ENCODE measurements at places on chromosomes 2 and 18. TPM values are rescaled to one million over a fixed set of nuclear protein-coding genes. Genes with fewer than 3 reads are reported as not detected.

- no peak for DNase-seq
Observed at GRCh38 chr2:68235090-68235489, 17.2 kb downstream of the PPP3R1 start.

- DNase-seq = no peak
Observed at GRCh38 chr18:40921845-40922629, 1033.0 kb upstream of the PIK3C3 start.

DNA sequence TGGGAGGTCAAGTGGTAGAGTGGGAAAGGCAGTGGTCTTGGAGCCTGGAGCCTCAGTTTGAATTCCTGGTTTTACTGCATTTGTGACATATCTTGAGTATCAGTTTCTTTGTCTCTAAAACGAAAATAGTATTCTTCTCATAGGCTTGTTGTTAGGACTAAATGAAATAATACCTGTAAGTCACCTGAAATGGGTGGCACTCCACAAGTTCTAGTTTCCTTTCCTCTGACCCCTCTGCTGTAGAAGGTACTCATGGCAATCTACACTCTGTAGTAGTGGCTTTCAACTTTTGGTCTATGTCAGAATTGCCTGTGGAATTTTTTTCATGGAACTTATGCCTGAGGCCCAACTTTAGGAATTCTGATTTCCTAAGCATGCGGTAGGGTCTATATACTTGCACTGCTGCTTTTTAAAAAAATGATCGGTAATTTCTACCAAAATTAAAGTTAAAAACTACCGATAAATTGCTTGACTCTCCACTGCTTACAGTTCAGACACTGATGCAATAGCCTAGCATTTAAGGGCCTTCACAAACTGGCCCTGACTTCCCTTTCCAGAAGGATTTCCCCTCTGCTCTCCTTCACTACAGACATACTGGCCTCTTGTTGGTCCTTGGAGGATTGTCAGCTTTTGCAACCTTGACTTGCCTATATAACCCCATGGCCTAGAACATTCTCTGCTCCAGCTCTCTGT is 47.2 kb downstream of the PLEK start:
- DNase-seq = peak; percentile 13

DNA sequence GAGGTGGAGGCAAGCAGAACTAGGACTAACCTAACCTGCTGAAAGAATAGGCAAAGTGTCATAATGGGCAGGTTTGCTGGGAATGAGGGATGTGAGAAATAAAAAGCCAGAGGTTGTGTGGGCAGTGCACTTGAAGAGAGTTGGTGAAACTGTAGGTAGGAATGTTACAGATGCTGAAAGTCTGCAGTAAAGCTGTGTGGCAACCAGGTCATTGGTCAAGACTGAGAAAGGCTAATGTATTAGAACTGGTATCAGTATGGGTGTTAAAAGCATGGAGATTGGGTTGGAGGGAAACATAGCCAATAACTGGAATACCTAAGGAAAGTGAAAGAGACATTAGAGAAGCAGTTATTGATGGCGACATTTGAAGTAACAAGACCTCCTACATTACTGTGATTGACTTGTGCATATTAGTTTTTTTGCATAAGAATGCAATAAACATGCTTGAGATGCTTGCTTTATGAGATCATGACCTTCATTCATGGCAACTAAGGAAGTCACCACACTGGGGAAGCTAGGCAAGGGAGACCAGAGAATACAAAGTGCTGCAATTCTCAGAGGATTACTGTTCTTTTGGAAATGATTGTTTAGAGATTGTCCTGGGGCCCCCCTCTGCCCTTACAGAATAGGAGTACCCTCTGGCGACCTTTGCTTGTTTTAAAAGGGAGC is 11.8 kb downstream of the GULP1 start:
- no peak for DNase-seq

DNA sequence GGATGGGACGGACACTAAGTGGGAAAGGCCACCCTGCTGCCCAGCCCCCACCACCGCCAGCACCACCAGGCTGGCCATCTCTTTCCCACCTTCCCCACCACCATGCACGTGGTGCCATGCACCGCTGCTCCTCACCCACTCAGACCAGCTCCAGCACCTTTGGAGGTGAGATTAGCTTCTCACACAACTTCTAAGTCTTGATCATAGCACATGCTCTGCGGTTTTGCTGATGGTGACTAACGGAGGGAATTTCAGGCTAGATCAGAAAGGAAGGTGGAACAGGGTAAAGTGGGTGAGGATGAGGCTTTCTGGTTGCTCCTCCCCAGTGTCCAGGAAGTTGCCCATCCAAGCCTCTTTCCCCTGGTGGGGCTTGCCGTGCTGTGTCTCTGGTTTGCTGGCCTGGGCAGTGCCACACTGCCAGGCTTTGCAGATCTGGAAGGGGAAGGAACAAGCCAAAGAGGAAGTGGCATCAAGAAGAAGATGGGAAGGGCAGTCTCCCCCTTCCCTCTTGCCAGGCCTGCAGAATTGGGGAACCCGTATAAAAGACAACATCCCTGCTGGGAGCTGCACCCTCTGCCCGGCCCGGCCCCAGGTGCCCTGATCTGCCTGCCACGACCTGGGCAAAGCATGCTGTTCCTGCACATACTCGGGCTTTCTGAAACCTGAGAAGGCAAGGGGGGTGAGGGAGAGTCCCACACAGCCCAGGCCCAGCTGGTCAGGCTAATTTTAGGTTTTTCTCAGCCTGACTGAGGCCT is 44.3 kb upstream of the CAB39 start:
- peak; percentile 81 for DNase-seq

- no peak for DNase-seq
Observed at GRCh38 chr2:127081826-127082633, 24.9 kb downstream of the BIN1 start.

GPR35 gene
- 1.9 TPM for polyA plus RNA-seq

GRCh38 chr2:121906170-121906569 is 150.7 kb downstream of the TSN start:
- no peak for DNase-seq

CNTNAP5 gene
- polyA plus RNA-seq = not detected

GRCh38 chr2:230737791-230738226 is 25.2 kb downstream of the CAB39 start:
- DNase-seq = no peak

DNA sequence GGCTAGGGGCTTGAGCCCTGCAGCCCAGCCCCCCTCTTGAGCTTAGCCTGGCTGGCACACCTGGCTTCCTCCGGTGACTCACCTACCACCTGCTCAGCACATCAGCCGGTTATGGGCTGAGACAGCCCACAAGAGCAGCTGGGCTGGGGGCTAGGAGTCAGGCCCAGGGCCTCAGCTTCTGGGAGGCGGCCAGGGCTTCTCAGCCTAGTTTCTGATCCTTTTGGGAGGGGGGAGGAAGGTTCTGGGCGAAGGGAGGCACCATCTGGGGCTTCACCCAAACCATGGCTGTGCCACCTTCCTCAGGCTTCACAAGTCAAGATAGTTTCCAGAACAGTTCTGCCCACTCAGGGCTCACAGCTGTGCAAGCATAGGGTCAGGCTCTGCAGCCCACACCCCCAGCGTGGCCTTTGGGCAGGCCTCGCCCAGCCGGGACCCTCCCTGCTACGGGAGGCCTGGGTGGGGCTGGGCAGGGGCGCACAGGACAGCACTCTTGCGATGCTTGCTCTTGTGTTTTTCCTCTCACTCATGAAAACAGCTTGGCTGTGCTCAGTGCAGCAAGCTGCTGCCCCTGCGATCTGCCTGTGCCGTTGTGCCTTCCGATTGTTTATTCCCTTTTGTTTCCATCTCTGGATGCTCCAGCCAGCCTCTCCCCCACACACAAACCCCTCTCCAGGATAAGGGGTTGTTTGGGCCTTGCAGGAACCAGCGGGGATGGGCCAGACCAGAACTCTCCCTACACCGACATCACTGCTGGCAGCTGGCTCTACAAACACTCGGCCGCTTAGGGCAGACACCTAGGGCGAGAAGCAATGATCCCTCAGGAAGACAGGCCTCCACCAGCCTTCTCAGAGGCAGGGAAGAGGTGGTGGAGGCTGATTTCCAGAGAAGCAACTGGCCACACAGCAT is 26.1 kb upstream of the SEMA4C start:
- DNase-seq = no peak

UPP2 gene
- not detected for polyA plus RNA-seq

DNA sequence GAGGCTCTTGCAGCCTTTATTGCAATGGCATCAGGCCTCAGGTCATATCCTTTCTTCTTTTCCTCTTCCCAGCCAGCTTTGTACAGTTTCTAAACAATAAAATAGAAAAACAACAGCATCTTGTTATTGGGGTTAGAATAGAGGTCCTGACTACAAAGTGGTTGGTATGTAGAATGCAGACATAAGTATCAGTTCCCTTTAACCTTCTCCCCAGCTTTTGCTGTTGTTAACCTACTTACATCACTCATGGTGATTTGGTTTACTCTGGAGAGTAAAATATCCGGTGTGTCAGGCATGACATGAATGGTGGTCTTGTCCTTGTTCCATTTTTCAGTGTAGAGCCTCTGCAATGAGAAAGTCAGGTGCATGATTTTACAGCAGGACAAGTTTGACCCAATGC is 69.8 kb downstream of the NEB start:
- DNase-seq = no peak

GRCh38 chr2:196944570-196944969 is 18.1 kb upstream of the PGAP1 start:
- no peak for DNase-seq

- no peak for DNase-seq
Observed at GRCh38 chr2:138058427-138058826, 94.2 kb downstream of the HNMT start.

KCNS3 gene
- polyA plus RNA-seq = 9.0 TPM

CCDC68 gene
- polyA plus RNA-seq = 0.04 TPM

SERPINB11 gene
- polyA plus RNA-seq = not detected

- DNase-seq = peak; percentile 48
Observed at GRCh38 chr2:241854342-241855244, 4.1 kb downstream of the PDCD1 start.

GRCh38 chr18:34467058-34467457 is 242.3 kb upstream of the NOL4 start:
- DNase-seq = no peak

DNA sequence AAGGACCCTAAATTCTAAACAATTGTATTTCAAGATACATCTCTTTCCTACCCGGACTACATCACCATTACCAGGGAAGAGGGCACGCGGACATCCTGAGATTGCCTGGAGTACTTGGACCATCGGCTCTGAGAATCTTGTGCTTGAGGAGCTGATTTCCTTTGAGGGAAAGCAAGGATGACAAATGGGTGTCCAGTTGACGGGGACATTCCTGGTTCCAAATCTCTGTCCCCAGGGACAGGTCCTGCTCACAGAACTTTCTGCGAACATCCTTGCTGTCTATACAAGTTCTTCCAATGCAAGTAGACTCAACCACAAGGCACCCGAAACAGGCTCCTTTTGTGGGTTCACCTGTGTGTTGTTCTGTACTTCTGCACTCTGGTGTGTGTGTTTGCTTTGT is 289.5 kb upstream of the MYT1L start:
- no peak for DNase-seq

GRCh38 chr2:168525020-168525419 is 68.9 kb downstream of the CERS6 start:
- DNase-seq = no peak

DNA sequence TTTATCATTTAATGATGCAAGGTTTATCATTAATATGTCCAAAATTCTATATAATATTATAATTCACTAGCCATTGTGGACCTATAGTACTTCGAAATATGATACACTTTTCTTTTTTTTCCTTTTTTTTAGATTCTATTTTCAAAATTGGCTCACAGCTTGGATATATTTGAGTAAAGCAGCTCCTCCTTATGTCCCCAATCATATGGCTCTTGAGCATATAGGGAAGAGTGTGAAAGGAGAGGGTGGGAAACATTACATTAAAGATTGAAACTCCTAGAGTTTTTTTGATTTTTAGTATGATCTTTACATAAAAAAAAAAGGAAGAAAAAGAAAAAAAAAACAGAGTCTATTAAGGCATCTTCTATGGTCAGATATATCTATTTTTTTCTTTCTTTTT is 457.9 kb downstream of the RIT2 start:
- DNase-seq = no peak

DNA sequence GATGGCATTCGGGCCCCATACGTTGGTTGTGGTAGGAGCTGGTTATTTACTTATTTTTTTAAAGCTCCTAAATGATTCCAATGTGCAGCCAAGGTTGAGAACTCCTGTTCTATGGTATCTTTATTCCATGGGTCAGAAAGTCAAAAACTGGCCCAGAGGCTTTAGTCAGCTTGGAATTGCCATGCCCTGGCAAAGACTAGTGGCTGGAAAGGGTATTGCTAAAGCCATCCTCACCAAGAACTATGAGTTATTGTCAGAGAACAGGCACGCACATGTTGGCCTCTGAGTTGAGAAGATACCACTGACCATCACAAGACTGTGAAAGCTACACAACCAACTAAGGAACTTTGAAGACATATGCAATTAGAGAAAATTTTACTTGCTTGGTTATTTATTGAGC is 47.9 kb upstream of the ACMSD start:
- DNase-seq = no peak

DNA sequence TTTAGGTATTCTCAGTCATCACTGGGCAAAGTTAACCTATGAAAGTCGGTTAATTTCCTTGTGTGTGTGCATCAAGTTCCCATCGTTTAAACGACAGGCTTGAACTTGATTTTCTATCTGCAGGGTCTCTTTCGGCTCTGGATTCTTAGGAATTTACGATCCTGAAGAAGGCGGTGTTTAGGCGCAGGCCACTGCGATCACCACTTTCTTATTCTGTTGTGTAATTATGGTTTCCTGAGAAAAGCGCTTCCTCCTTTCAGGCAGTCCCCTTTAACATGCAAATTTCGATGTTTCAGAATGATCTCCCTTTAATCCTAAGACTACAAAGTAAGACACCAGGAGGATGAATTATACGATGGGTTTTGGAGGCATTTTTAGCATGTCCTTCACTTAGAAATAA is 27.9 kb upstream of the MBP start:
- no peak for DNase-seq

SKOR2 gene
- polyA plus RNA-seq = not detected

SLC14A1 gene
- polyA plus RNA-seq = not detected

GPR155 gene
- polyA plus RNA-seq = 8.5 TPM

GRCh38 chr2:239583171-239583878 is 182.5 kb upstream of the HDAC4 start:
- DNase-seq = no peak

GRCh38 chr2:179237209-179237946 is 27.3 kb downstream of the SESTD1 start:
- DNase-seq = no peak

SLC5A6 gene
- 40.8 TPM for polyA plus RNA-seq

All from cardiac muscle cell (in vitro differentiated cells and primary cell).